DMS 273 treated with DMSO at 0.1 percent for 48 hours (cell line): ENCODE measurements at places on chromosomes 2 and 18.
A peak's percentile ranks its signal among the peaks of the same experiment; 100 is the strongest.

- DNase-seq = no peak
Observed at GRCh38 chr2:43622931-43623451, 14.1 kb upstream of the PLEKHH2 start.

DNA sequence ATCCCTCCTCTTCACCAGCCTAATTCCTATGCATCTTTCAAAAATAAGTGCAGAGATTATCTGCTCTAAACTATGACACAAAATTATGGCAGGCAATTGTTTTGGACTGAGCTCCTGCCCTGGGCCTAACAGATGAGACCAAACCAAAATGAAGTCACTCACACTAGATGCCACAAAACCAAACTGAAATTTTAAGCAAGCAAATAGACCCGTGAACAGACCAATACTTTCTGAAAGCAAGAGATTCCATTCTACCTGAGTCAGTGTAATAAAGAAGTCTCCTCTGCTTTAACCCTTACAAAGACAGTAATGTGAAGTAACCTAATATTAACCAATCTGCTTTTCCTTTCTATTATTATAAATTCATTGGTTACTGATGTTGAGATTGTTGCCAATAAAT, 84.3 kb downstream of the RIT2 start:
- DNase-seq = no peak

DNA sequence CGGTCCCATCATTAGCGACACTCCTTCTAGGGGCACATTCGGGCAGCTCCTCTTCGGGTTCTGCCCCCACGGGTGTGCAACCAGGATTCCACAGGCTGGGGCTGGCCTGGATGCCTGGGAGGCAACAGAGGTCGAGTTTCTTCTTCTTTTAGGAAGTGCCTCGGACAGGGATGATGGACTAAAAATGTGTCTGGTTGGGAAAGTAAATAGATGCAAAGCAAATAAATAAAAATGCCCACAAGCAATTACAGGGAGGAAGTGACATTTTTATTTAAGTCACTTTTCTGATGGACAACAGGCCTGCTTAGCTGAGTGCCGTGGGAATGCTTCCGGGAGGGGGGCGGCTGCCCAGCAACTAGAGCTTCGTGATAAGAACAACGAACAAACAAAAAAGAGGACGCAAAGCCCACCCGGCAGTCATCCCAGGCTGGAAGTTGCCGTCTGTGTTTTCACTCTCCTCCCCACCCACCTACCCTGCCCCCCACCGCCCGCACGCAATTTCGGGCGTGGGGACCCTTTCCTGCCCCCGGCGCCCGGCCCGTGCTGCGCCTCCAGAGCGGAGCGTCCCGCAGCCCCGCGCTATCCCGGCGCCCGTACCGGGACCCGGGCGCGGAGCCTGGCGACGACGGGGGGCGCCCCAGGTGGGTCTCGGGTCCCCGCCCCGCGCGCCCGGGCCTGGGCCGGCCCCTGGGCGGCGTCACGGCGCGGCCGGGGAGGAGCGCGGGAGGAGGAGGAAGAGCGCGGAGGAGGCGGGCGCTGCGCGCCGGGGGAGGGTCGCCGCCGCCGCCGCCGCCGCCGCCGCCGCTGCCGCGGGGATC, 412 bp upstream of the NCK2 start:
- no peak for DNase-seq

- DNase-seq = no peak
Observed at GRCh38 chr2:137420744-137421143, 543.5 kb upstream of the HNMT start.

GRCh38 chr2:23069923-23070322, 315.1 kb upstream of the KLHL29 start:
- no peak for DNase-seq

DNA sequence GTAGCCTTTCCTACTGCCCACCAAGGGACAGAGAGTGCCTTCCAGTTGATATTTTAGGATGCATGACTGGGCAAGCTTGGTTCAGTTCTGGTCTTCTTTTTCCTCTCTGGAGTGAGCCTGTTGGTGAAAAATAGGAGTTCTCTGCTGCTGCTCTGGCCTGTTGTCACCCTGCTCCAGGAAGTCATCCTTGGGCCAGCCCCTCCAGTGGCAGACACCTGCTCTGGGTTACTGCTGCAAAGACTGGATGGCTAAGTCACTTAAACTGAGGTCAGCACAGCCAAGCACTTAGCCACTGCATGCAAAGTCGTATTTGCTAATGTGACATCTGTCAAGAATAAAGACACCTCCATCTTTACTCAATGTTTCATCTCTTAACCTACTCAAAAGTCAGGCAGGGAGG, 219.6 kb upstream of the ID2 start:
- no peak for DNase-seq

- DNase-seq = peak; percentile 34
Observed at GRCh38 chr2:20050104-20050645, 1.3 kb downstream of the LAPTM4A start.

- DNase-seq = no peak
Observed at GRCh38 chr2:1147873-1148612, 197.4 kb downstream of the SNTG2 start.

DNA sequence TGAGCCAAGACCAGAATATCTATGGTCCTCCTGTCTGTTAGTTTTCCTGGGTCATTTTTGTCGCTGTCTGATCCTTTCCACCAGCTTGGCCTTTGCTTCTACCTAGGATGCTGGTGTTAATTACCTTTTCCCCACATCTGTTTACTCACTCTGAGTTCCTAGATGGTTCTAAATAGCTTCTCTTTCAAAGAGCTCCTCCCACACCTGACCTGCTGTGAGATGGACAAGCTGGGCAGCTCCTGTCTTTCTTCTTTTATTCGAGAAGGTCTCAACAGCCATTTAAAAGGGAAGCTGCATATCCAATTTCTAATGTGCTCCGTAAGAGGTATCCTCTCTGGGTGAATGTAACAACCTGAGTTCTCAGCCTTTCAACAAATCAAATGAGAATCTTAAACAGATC, 156.2 kb downstream of the HRH4 start:
- DNase-seq = no peak

- no peak for DNase-seq
Observed at GRCh38 chr2:193153576-193153975, 958.8 kb upstream of the TMEFF2 start.

DNA sequence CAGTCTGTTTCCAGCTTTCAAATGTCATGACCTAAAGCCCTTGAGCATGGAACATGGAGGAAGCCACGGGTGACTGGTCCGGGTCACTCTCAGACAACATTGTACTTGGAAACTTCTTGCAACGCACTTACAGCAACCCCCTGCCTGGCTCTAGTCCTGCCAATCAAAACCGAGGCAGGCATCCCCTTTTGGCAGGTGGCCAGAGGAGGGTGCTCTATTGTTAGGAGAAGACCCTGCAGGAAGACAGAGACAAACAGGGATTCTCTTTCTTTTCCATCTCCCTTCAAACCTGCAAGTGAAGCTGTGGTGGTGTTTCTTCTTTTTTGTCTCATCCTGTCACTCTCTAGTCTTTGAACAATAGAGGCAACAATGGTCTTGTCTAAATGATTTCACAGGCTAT, 667.2 kb downstream of the ZEB2 start:
- no peak for DNase-seq

- no peak for DNase-seq
Observed at GRCh38 chr2:146602856-146603255, 1242.0 kb upstream of the ACVR2A start.
